Thyroid gland (tissue), 4 donors: ENCODE measurements at places on chromosomes 7 and 10.

GRCh38 chr7:137728426-137728825, 118.3 kb downstream of the DGKI start:
- H3K36me3 ChIP-seq = no peaks in the 10 kb centered on the region
- no peak overlapping the region for H3K4me3 ChIP-seq
- no peak overlapping the region for H3K27ac ChIP-seq
- no peaks in the 10 kb centered on the region for H3K27me3 ChIP-seq
- no peak for DNase-seq

GRCh38 chr10:18583575-18584270, 67.7 kb downstream of the NSUN6 start:
- no peak for DNase-seq
- H3K36me3 ChIP-seq = peaks cover 8% of the 10 kb centered on the region
- no peak overlapping the region for H3K4me3 ChIP-seq
- H3K27me3 ChIP-seq = no peaks in the 10 kb centered on the region
- no peaks in the 10 kb centered on the region for H3K4me1 ChIP-seq

- H3K4me3 ChIP-seq = no peak overlapping the region
- no peaks in the 10 kb centered on the region for H3K27me3 ChIP-seq
- H3K27ac ChIP-seq = no peak overlapping the region
- DNase-seq = no peak
Observed at GRCh38 chr7:5553298-5553877, 129.8 kb upstream of the TNRC18 start.

GRCh38 chr7:76281006-76281705, 21.3 kb upstream of the HSPB1 start:
- no peak for DNase-seq
- no peak overlapping the region for H3K27ac ChIP-seq
- H3K36me3 ChIP-seq = no peaks in the 10 kb centered on the region

- no peak overlapping the region for H3K4me3 ChIP-seq
- no peak overlapping the region for H3K27ac ChIP-seq
- no peaks in the 10 kb centered on the region for H3K27me3 ChIP-seq
- no peaks in the 10 kb centered on the region for H3K36me3 ChIP-seq
- no peak for DNase-seq
Observed at GRCh38 chr7:140889645-140890044, 35.1 kb downstream of the BRAF start.

GRCh38 chr7:140610204-140611165, 30.1 kb downstream of the DENND2A start:
- no peak overlapping the region for H3K4me3 ChIP-seq
- DNase-seq = no peak
- no peak overlapping the region for H3K27ac ChIP-seq
- no peaks in the 10 kb centered on the region for H3K36me3 ChIP-seq
- no peaks in the 10 kb centered on the region for H3K4me1 ChIP-seq

DNA sequence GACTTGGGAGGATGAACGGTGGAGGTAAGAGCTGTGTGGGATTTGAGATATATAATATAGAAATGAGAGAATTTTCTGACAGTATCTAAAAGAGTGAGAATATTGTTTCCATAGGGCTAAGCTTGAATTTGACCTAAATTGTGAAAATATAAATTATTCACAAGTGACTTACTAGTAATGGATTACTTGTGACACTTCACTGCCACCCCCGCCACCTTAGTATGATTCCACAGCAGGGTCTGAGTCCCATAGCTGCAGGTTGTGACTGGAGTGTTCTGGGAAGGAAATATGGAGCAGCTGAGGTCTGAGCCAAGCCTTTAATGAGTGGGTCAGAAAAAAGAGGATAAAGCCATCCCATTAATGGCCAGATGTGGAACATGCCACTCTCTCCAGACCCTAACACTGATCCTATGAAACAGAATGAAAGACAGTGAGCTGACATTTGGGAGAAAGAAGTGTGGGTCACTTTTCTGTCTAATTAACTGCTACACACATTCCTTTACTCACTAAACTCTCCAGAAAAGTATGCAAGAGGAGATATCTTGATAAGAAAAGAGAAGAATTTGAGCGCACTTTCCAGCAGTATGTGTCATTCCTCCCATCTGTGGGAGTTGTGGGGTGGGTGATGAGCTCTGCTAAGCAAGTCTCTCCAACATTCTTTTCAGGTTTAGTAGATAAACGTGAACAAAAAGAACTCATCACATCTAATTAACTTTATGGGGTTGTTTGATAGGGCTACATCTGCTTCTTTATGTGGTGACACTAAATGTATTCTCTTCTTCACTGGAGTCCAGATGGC, 1193.4 kb downstream of the SORCS3 start:
- DNase-seq = no peak
- no peak overlapping the region for H3K27ac ChIP-seq
- H3K27me3 ChIP-seq = no peaks in the 10 kb centered on the region

DNA sequence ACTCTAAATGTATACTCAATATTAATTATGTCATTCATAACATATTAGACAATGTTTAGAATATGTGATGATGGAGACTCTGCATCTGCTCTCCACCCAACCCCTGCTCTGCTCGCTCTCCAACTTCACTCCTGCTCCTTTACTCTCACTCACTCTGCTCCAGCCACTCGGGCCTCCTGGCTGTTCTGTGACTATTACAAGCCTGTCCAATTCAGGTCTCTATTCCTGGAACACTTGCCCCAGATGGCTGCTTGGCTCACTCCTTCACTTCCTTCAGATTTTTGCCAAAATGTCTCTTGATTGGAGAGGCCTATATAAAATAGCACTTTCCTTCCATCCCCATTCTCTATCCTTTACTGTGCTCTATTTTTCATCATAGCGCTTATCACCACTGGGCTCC, 84.8 kb downstream of the HBP1 start:
- no peak overlapping the region for H3K4me3 ChIP-seq
- H3K4me1 ChIP-seq = no peaks in the 10 kb centered on the region
- H3K27ac ChIP-seq = no peak overlapping the region
- no peak for DNase-seq
- no peaks in the 10 kb centered on the region for H3K27me3 ChIP-seq
- no peaks in the 10 kb centered on the region for H3K36me3 ChIP-seq

DNA sequence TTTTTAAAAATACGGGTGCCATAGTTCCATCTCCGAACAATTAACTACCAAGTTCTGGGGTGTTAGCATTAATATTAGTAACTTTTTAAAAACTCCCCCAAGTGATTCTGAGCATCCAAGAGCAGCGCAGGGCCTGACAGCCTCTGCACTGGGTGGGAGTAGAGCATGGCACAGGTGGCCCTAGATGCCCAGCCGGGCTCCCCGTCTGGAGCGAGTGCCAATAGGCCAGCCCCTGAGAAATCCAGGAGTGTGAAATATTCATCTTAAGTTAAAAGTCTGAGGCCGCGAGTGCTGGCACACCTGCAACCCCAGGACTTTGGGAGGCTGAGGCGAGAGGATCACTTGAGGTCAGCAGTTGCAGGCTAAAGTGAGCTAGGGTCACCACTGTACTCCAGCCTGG, 16.2 kb downstream of the FAM107B start:
- no peak overlapping the region for H3K27ac ChIP-seq
- H3K4me3 ChIP-seq = no peak overlapping the region
- H3K4me1 ChIP-seq = no peaks in the 10 kb centered on the region
- H3K27me3 ChIP-seq = no peaks in the 10 kb centered on the region
- no peaks in the 10 kb centered on the region for H3K36me3 ChIP-seq
- no peak for DNase-seq

- DNase-seq = no peak
- H3K27ac ChIP-seq = no peak overlapping the region
- H3K4me3 ChIP-seq = no peak overlapping the region
- H3K36me3 ChIP-seq = no peaks in the 10 kb centered on the region
- no peaks in the 10 kb centered on the region for H3K27me3 ChIP-seq
- peaks cover 2% of the 10 kb centered on the region for H3K4me1 ChIP-seq
Observed at GRCh38 chr7:157573244-157573643, 236.4 kb downstream of the DNAJB6 start.

DNA sequence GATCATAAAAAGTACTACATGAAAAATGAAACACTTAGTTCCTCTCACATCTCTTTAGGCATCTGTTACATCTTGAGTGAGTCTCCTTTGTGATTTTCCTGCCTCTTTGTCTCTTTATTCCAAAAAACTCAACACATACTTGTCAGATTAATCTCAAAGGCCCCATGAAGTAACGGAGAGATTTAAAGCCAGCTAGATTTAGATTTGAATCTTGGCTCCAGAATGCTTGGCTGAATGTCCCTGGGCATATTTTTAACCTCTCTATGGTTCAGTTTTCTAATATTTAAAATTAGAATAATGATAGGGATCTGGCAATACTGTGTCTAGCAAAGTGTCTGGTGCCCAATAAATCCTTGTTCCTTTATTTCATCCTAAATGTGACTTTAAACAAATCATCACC, 140.0 kb downstream of the DGKB start:
- H3K27ac ChIP-seq = no peak overlapping the region
- no peaks in the 10 kb centered on the region for H3K27me3 ChIP-seq
- no peaks in the 10 kb centered on the region for H3K4me1 ChIP-seq
- DNase-seq = no peak
- H3K4me3 ChIP-seq = no peak overlapping the region

GRCh38 chr7:6250364-6250833, 22.0 kb downstream of the CYTH3 start:
- no peak for DNase-seq
- H3K27ac ChIP-seq = no peak overlapping the region
- peaks cover 26% of the 10 kb centered on the region for H3K4me1 ChIP-seq
- no peak overlapping the region for H3K4me3 ChIP-seq
- no peaks in the 10 kb centered on the region for H3K27me3 ChIP-seq

GRCh38 chr10:110803830-110804338, 67.8 kb upstream of the PDCD4 start:
- peaks cover 47% of the 10 kb centered on the region for H3K4me1 ChIP-seq
- peak; percentile 65 for DNase-seq
- H3K27me3 ChIP-seq = no peaks in the 10 kb centered on the region
- no peak overlapping the region for H3K4me3 ChIP-seq
- peak overlapping the region; percentile 94 for H3K27ac ChIP-seq
- H3K36me3 ChIP-seq = no peaks in the 10 kb centered on the region

- no peaks in the 10 kb centered on the region for H3K36me3 ChIP-seq
- DNase-seq = no peak
- no peak overlapping the region for H3K4me3 ChIP-seq
- H3K27me3 ChIP-seq = no peaks in the 10 kb centered on the region
- H3K4me1 ChIP-seq = peaks cover 32% of the 10 kb centered on the region
Observed at GRCh38 chr10:33341637-33342036, 7.2 kb upstream of the NRP1 start.

- no peaks in the 10 kb centered on the region for H3K4me1 ChIP-seq
- DNase-seq = no peak
- no peak overlapping the region for H3K4me3 ChIP-seq
- H3K27ac ChIP-seq = no peak overlapping the region
- no peaks in the 10 kb centered on the region for H3K36me3 ChIP-seq
Observed at GRCh38 chr10:94146746-94147145, 153.0 kb downstream of the PLCE1 start.

- H3K4me1 ChIP-seq = peaks cover 6% of the 10 kb centered on the region
- H3K27me3 ChIP-seq = no peaks in the 10 kb centered on the region
- peak; percentile 86 for DNase-seq
- H3K36me3 ChIP-seq = no peaks in the 10 kb centered on the region
- H3K27ac ChIP-seq = no peak overlapping the region
Observed at GRCh38 chr7:148084138-148084537, 506.4 kb upstream of the C7orf33 start.

GRCh38 chr10:70776455-70777005, 8.6 kb downstream of the TBATA start:
- H3K4me3 ChIP-seq = no peak overlapping the region
- no peak overlapping the region for H3K27ac ChIP-seq
- H3K36me3 ChIP-seq = no peaks in the 10 kb centered on the region
- DNase-seq = no peak
- H3K27me3 ChIP-seq = no peaks in the 10 kb centered on the region

GRCh38 chr10:100286051-100287033, at the start of gene BLOC1S2:
Gene BLOC1S2, minus strand, starts transcription at chr10:100286680. Its CDS starts 21 bp downstream, at chr10:100286659.
- peak within 1 kb of the TSS; percentile 65 for H3K4me3 ChIP-seq
- H3K36me3 ChIP-seq = no peaks in the 10 kb centered on the region
- peak within 1 kb of the TSS; percentile 85 for H3K27ac ChIP-seq

DNA sequence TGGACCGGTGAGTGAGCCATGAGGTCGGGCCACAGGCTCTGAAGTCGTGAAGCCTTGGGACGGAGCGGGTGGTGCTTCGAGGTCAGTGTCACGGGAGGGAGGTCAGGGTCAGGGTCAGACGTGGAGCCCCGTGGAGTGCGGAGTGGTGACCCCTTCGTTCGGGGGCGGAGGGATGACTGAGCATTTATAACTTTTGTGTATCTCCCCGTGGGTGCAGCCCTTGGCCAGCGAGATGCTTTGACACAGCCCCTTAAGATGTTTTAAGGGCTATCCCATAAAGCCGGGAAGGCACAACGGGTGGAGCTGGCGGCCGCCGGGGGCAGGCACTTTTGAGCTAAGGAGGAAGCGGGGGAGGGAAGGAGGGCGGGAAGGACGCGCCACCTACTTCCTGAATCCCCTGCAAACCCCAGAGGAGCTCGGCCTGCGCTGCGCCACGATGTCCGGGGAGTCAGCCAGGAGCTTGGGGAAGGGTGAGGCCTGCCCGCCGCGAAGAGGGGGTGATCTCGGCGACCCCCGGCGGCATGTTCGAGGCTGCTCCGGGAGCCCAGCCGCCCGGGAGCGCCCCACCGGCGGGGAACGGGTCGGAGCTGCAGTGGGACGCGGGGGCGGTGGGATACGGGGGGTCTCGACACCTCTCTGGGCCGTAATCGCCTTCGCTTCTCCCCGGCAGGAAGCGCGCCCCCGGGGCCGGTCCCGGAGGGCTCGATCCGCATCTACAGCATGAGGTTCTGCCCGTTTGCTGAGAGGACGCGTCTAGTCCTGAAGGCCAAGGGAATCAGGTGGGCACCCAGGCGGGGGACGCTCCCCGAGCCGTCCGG, at the start of gene GSTO1:
Gene GSTO1, plus strand, starts transcription at position 400 of the 818 bp plus-strand sequence. Its CDS starts 37 bp downstream, at position 437.
- peak; percentile 81 for DNase-seq
- peaks cover 43% of the 10 kb centered on the region for H3K4me1 ChIP-seq
- no peaks in the 10 kb centered on the region for H3K36me3 ChIP-seq

DNA sequence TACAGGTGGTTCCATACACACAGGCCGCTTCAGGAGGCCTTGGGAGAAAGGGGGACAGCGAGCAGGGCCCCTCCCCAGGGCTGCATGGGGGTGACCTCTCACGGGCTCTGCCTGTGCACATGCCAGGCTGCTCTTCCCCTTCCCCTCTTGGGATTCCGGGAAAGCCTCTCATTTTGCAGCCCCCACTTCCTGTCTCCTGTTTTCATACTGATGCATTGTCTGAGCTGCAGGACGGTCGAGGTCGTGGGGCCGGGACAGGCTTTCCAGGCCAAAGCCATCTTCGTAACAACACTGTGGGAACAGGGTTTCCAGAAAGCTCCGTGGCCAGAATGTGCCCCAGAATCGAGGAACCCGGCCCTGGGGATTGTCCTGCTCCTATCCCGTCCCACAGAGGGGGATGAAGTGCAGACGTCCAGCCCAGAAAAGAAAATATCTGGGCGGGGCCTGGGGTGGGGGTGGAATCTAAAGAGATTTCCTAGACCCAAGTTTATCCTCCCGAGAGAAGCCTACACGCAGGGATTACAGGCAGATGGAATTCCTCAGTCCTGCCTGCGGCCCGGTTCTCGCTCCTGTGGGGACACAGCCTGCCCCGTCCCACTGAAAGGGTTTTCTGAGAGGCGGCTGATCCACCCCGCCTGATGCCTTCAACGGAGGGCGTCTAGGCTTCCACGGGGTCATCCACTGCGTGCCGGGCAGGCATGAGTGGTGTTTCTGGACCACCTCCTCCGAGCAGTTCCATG, 29.5 kb upstream of the DNAAF5 start:
- H3K4me3 ChIP-seq = no peak overlapping the region
- peaks cover 9% of the 10 kb centered on the region for H3K4me1 ChIP-seq
- no peaks in the 10 kb centered on the region for H3K27me3 ChIP-seq
- H3K27ac ChIP-seq = peak overlapping the region; percentile 60
- peak; percentile 24 for DNase-seq

- no peak overlapping the region for H3K4me3 ChIP-seq
- H3K27ac ChIP-seq = no peak overlapping the region
- DNase-seq = no peak
- H3K27me3 ChIP-seq = no peaks in the 10 kb centered on the region
- no peaks in the 10 kb centered on the region for H3K36me3 ChIP-seq
Observed at GRCh38 chr10:126156012-126156411, 232.3 kb downstream of the ADAM12 start.
